ENCODE measurements at places on chromosomes 4 and X.

DNA sequence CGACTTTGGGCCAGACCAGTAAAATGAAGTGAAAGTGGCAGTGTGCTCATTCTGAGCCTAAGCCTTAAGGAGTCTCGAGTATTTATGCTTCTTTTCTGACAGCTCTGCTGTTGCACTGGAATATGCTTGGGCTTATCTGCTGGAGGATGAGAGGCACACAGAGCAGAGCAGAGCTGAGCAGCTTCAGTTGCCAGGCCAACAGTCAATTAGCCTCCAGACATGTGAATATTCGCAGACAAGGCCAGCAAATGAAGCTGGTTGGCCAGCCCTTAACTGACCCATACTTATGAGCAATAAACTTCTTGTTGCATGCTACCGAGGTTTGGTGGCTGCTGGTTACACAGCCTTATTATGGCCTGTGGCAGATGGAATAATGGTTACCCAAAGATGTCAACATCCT, 203.0 kb upstream of the GEMIN8 start:
- DNase-seq: no peak

DNA sequence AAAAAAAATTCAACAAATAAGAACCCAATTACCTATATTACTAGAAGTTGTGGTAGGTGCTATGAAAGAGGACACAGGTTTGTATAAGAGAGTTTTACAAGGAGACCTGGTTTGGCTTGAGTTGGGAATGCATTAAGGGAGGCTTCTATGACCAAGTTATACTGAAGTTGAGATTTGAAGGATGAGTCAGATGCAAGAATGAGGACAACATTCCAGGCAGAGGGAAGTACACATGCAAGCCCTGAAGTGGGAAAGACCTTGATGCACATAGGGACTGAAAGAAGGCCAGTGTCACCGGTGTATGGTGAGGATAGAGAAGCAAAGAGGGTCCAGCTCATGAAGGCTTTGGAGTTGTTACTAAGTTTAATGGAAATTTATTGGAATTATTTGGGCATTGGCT, 52.2 kb downstream of the ANK2 start:
- no peak for DNase-seq

DNA sequence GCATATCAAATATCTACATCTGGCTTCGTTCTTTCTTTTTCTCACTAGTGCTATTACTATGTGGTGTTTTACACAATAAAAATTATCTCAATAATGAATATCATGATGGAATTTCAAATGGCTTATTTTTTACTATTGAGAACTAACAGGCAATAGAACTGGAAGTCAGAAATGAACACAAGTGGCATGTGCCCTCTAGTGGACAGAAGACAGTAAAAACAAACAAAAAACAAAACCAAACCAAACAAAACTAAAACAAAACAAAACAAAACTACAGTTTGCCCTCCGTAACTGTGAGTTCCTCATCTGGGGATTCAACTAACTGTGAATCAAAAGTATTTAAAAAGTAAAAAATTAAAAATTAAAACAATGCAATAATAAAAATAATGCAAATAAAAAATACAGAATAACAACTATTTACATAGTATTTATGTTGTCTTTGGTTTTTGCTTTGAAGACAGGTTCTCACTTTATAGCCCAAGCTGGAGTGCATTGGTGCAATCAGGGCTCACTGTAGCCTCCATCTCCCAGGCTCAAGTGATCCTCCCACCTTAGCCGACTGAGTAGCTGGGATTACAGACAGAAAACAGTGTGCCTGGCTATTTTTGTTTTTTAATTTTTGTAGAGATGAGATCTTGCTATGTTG, 195.6 kb upstream of the TACR3 start:
- DNase-seq: no peak

GRCh38 chr4:138797646-138798045, 217.9 kb upstream of the NOCT start:
- no peak for DNase-seq

DNA sequence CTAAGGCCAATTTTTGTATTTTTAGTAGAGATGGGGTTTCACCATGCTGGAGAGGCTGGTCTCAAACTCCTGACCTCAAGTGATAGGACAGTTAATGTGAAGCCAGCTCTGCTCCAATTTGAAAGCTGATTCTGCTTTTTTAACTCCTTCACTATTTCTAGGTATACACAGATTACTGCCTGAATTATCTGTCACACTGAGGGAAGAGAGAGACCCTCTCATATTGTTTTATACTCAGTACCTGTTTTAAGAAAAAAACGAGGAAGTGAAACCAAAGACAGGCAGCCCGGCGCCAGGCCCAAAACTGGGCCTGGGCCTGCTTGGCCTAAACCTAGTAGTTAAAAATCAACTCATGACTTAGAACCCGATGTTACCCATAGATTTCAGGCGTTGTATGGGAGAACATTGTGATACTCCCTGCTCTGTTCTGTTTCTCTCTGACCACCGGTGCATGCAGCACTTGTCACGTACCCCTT, 1601.5 kb upstream of the PCDH10 start:
- no peak for DNase-seq

DNA sequence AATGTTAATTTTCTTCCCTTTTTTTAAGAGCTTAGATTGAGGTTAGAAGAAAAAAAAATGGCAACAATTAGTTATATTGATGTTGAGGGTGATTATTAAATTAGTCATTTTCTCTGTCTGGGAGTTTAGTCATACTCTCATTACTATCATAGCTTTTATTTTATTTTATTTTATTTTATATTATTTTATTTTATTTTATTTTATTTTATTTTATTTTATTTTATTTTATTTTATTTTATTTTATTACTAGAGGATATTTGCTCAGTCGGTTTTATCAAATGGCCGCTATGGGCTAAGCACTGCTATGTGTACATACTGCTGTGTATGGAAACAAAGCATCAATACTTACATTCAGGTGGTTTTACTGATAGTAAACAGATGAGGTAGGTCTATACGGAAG, 239.5 kb downstream of the RAPGEF2 start:
- DNase-seq: no peak

DNA sequence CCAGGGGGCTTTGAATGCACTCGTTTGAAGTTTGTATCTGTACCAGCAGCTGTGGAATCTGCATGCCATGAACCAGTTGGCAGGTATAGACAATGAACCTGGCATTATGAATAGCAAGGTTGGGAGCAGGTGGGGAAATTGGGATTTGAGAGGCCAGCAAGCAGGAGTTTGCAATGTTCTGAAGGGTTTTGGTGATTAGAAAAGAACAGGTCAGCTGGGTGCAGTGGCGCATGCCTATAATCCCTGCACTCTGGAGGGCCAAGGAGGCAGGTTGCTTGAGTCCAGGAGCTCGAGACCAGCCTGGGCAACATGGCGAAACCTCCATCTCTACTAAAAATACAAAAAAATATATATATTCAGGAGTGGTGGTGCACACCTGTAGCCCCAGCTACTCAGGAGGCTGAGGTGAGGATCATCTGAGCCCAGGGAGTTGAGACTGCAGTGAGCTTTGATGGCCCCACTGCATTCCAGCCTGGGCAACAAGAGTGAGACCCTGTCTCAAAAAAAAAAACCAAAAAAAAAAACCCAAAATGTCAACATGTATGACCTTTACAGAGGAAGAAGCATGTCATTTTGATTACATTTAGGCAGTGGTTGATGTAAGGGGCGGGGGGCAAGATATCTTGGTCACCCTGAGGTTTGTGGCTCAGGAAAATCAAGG, 63.9 kb downstream of the TSC22D3 start:
- no peak for DNase-seq

DNA sequence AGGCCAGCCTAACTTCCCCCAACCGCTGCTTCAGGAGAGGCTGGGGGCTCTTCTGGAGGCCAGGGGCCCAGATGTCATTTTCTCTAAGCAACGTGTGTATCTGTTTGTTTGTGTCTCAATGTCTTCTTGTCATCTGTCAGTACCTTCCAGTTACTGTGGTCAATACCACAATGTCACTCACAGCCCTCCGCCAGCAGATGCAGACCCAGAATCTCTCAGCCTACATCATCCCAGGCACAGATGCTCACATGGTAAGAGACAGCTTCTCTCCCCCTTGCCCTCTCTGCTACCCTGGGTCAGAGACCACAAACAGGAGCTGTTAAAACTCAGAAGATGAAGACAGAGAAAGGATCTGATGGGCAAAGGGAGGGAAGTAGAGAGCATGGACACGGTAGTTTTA, 5.0 kb downstream of the XPNPEP2 start:
- no peak for DNase-seq

GRCh38 chrX:28321286-28321685, 266.0 kb upstream of the IL1RAPL1 start:
- no peak for DNase-seq

- no peak for DNase-seq
Measured at GRCh38 chrX:152873361-152873760, 24.5 kb upstream of the ZNF185 start.

DNA sequence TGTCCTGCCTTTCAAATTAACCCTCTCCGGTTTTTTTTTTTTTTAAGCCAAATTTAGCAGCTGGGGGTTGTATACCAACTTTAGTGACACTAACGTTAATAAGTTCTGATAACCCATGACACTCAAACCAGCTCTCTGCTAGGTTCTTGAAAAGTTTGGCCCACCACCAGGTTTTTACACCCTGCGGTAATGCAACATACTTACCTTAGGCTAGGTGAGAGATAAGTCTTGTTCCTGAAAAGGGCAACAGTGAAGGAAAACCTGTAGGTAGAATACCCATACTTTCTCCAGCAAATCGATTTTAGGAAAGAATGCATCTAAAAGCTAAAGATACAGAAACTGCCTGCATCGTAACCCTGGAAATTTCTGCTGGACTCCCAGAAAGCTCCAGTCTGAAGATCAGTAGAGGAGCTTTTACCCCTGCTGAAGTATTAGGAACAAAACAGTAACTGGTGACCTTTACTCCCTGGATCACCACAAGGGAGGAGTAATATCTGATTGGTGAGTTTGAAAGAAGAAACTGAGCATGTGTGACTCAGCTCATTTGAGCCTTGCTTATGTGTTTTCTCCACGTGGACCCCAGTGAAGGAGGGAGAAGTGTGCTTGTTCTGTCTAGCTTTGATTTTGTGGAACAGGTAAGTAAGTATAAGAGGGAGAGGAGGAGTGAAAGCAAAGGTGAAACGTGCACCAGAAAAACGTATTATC, 34.4 kb upstream of the COX18 start:
- DNase-seq: no peak

DNA sequence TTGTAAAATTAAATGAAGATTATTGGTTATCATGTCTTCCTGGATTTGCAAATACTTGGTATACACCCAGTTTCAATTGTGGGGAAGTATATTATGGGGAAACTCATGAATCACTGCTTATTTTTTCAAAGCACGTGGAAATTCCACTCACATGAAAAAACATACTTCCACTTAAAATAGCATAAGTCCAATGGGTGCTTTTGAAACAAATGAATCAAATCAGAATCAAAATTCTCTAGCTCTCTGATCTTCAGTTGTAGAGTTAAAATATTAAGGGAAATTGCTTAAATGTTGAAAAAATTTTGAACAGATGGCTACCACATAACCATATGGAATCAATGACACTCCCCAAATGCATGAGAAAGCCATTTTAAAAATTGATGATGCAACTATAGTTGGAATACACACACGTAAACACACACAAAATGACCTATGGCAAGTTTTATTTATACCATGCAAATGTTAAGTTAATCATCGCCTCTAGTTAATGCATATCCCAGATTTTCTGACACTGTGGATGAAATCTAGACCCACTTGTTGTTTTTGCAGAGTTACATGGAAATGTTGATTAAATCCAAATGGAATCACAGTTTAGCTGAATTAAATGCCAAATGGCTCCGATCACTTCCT, 93.2 kb downstream of the ARSF start:
- no peak for DNase-seq

- DNase-seq: no peak
Measured at GRCh38 chrX:120367402-120368109, 5.7 kb downstream of the ATP1B4 start.

DNA sequence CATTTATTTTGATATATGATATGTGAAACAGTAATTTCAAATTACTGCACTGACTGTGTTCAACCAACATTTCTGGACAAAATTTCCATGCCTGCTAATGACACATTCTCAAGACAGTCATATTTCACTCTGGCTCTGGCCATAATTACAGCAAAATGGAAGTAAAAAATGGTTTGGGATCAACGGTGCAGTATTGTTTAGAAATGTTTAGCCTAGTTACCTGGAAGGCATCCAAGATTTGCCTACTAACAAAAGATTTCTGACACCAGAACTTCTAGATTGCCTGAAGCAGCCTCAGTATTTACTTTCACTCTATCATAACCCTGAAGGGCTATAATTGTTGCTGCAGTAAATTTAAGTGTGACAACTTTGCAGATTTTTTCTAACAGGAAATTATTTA, 416.3 kb downstream of the PCDH10 start:
- DNase-seq: no peak

- DNase-seq: peak; percentile 47
Measured at GRCh38 chr4:109078724-109079123, 223.7 kb downstream of the COL25A1 start.

- peak; percentile 18 for DNase-seq
Measured at GRCh38 chrX:139932073-139932900, 566 bp downstream of the ATP11C start.

GRCh38 chr4:149166876-149167275, 648.8 kb downstream of the IQCM start:
- DNase-seq: no peak

- DNase-seq: no peak
Measured at GRCh38 chrX:82748906-82749505, 759.1 kb upstream of the POU3F4 start.

All from WERI-Rb-1 (cell line).